ENCODE measurements at places on chromosomes 5 and 9. TPM values are rescaled to one million over a fixed set of nuclear protein-coding genes. Genes with fewer than 3 reads are reported as not detected.

DNA sequence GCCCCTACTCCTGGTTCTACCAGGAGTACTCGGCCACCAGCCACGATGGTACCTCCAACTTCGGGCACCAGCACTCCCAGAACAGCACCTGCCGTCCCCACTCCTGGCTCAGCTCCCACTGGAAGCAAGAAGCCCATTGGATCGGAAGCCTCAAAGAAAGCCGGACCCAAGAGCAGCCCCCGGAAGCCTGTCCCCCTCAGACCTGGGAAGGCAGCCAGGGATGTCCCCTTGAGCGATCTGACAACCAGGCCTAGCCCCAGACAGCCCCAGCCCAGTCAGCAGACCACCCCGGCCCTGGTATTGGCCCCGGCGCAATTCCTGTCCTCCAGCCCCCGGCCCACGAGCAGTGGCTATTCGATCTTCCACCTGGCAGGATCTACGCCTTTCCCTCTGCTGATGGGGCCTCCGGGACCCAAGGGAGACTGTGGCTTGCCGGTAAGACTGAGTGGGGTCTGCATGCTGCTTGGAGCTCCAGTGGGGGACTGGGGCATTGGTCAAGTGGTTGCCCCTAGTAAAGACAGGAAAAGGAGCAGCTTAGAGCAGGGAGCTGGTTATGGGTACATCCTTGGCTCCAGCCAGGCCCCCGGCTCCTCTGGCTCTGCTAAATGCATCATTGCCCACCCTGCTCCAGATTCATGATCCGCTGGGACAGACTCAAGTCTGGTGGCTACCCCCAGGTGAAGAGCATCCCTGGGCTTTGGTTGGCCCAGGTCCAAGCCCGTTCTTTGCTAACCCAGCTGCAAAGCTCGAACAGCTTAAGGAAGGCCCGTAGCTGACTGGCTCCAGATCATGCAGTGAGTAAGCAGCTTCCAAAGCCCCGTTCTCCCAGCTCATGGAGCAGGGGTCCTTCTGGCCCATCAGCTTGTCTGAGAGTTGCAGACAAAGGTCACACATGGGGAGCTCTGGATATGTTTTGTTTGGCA lies 14.0 kb downstream of the COL27A1 start:
- no peak overlapping the region for H3K4me3 ChIP-seq
- no peak for DNase-seq
- H3K27me3 ChIP-seq = no peaks in the 10 kb centered on the region
- peak overlapping the region; percentile 75 for H3K27ac ChIP-seq
- no peaks in the 10 kb centered on the region for H3K36me3 ChIP-seq
- H3K4me1 ChIP-seq = peaks cover 47% of the 10 kb centered on the region

GHR gene
- 0.27 TPM for total RNA-seq

DNA sequence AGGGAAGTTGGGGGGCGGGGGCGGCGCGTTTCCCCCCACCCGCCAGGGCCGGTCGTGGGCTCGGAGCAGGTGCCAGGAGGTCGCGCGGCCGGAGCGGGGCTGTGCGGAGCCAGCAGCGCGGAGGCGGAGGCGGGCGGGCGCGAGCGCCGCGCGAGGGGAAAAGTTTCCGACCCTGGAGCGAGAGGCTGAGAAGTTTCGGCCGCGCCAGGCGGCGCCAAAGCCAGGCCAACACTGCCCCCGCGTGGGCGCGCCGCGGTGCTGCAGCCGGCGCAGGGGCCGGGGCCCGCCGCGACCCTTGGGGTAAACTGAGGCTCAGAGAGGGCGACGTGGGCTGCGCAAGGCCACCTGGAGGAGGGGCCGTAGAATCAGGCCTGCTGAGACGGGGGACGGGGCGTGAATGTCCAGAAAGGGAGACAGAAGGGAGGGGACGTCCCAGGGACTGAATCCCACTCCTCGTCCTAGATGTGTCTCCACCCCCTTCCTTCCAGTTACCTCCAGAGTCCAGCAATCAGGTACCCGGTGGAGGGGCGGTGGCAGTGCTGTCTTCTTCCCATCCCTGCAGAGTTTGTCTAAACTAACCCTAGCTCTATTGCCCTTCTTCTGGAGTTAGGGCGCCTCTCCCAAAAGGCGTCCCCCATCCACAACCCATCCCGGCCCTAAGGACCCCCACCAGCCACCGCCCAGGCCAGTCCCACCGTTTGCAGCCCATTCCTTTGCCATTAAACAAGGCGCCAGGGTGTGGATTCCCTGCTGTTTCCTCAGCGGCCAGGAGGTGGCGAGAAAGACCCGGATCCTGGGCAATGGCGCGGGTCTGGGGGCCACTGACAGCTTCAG lies 10.2 kb downstream of the C9orf50 start:
- peaks cover 3% of the 10 kb centered on the region for H3K27me3 ChIP-seq
- DNase-seq = peak; percentile 83

DNA sequence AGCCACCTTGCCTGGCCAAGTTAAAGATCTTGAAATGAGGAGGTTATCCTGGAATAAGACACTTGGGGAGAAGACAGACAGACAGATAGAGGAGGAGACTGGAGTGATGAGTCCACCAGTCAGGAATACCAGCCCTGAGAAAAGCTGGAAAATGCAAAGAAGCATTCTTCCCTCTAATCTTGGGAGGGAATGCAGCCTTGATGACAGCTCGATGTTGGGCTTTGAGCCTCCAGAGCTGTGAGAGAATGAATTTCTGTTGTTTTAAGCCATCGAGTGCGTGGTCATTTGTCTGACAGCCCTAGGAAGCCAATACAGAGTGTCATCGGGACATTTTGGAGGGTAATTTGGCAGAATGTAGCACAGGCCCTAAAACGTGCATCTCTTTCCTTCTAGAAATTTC lies 199.1 kb upstream of the IER5L start:
- H3K36me3 ChIP-seq = no peaks in the 10 kb centered on the region
- no peak overlapping the region for H3K4me3 ChIP-seq
- H3K27ac ChIP-seq = no peak overlapping the region
- no peaks in the 10 kb centered on the region for H3K27me3 ChIP-seq
- DNase-seq = no peak

SPATA31E1 gene
- 0.21 TPM for total RNA-seq

DNA sequence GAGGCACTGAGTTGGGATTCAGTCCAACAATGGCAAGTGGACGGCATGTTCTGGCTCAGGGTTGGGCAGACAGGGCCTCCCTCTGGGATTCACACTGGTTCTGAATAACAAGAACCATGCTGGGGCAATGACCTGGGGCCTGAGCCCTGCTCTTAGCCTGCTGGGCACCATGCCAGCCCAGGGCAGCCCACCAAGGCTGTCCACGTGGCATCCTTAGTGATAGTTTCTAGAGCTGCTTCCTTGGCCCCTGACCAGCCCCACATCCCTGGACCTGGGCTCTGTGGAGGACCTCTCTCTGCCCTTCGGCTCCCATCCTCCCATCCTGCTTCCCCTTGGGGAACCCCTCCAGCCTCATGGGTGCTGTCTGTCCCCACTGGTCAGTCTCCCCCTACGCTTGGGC lies 22.3 kb upstream of the OLFM1 start:
- H3K36me3 ChIP-seq = peaks cover 6% of the 10 kb centered on the region
- no peak overlapping the region for H3K4me3 ChIP-seq
- H3K27me3 ChIP-seq = peaks cover 66% of the 10 kb centered on the region
- H3K27ac ChIP-seq = no peak overlapping the region

DNA sequence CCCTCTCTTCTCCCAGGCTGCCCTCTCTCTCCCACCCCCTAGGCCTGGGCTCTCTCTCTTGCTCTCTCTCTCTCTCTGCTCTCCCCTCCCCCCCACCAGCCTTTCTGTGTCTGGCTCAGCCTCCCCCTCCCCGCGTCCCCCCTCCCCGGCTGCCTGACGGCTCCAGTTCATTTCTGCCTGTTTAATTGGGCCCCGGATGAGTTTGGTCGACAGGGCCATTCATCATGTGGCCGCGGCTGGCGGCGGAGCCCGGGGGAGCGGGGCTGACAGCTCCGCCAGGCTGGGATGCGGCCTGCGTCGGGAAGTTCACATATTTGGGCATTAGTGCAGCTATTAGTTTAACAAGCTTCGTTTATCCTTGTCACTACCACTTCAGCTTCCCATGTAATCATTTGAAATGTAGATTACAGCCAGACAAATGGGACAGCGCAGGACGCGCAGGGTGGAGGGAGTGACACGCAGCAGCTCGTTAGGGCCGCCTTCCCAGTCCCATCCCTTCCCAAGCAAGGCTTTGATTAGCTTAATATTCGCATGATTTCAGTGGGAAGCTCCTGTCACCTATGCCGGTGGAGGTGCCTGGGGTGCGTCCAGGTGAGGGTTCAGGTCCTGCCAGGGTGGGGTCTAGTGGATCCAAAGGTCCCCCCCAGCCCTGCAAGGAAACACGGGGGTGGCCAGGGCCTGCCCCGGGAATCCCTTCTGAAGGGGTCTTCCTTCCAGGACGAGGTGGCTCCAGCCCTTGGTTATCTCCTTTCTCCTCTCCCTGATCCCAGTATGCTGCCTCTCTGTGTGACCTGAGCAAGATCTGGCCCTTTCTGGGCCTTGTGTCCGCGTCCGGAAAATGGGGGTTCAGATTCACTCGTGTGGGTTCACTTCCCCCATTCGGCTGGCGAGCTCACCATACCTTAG lies 214.8 kb downstream of the PAX5 start:
- H3K27ac ChIP-seq = peak overlapping the region; percentile 69
- peaks cover 45% of the 10 kb centered on the region for H3K4me1 ChIP-seq
- no peaks in the 10 kb centered on the region for H3K36me3 ChIP-seq
- H3K27me3 ChIP-seq = no peaks in the 10 kb centered on the region

HSD17B3 gene
- not detected for total RNA-seq

DNA sequence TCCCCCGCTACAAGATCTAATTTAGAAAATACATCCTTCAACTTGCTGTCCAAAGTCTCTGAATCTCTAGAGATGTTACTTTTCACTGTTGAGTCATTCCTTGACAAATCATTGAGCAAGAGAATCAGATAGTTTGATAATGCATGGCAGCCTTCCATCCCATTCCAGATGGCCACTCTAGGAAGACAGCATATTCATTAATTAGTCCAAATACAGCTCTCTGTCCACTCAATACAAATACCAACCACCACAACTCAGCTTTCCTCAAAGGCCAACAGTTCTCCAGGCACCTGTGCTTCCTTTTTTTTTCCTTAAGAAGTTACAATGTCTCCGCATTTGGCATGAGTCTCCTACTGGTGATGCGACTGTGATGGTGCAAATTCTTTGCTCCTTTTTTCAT lies 72.3 kb downstream of the DROSHA start:
- peaks cover 60% of the 10 kb centered on the region for H3K36me3 ChIP-seq
- no peak overlapping the region for H3K27ac ChIP-seq
- no peaks in the 10 kb centered on the region for H3K27me3 ChIP-seq
- no peak overlapping the region for H3K4me3 ChIP-seq

DNA sequence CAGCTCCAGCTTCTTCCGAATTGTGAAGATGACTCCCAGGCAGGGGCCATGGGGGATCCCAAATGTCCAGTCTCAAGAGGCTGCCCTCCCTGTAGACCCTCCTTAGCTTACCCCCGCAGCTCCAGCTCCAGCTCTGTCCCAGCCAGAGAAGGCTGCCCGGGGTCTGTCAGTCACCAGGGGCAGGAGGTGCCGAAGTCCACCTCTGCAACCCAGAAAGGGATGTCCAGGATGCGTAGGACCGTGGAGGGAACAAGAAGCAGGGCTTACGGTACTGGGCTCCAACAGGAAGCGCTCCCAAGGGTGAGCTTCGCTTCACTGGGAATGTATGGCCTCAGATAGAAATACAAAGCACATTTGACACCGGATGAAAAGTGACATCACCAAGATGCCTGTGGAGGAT lies 6.0 kb downstream of the IPPK start:
- H3K4me1 ChIP-seq = peaks cover 53% of the 10 kb centered on the region
- no peaks in the 10 kb centered on the region for H3K36me3 ChIP-seq
- H3K27me3 ChIP-seq = no peaks in the 10 kb centered on the region
- DNase-seq = no peak
- H3K27ac ChIP-seq = peak overlapping the region; percentile 47

DNA sequence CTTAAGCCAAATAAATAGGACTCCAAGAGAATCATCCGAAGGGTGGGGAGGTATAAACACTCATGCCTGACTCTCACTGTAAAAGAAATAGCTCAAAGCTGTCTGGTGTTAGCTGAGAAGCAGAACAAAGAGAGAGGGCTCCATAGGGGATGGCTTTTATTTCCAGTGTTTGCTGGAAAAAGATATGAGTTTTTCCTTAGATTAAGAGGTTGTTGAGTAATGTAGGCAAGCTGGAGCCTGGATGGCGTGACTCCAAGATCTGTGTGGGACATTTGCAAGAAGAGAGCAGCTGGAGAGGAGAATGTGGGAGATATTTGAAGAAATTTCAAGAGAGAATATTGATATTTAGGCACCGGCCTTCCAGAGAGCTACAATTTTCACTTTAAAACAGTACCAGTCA lies 793.7 kb upstream of the RGMB start:
- no peak for DNase-seq
- no peaks in the 10 kb centered on the region for H3K27me3 ChIP-seq
- no peaks in the 10 kb centered on the region for H3K4me1 ChIP-seq
- H3K27ac ChIP-seq = no peak overlapping the region
- H3K4me3 ChIP-seq = no peak overlapping the region

DNA sequence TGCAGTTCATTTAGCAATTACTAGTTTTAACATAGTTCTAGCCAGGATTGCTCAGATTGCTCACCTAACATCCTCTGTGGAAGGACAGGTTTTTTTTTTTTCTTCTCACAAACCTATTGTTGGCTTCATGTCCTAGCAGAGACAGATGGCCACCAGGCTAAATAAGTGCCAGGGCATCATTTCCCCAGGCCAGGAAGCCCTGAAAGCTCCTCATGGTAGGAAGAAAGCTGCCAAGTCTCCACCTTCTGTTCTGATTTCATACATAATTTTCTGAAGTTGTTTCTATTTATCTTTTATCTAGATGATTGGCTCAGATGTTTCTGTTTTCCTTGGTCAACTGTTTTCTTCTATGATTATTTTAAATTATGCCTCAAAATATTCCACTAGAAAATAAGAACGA lies 31.0 kb downstream of the EFCAB9 start:
- peaks cover 39% of the 10 kb centered on the region for H3K36me3 ChIP-seq
- no peaks in the 10 kb centered on the region for H3K27me3 ChIP-seq
- no peak overlapping the region for H3K4me3 ChIP-seq
- H3K27ac ChIP-seq = no peak overlapping the region

GRCh38 chr9:129413537-129414376 lies 207.1 kb downstream of the C9orf50 start:
- no peaks in the 10 kb centered on the region for H3K27me3 ChIP-seq
- peaks cover 11% of the 10 kb centered on the region for H3K36me3 ChIP-seq
- peak; percentile 98 for DNase-seq

DNA sequence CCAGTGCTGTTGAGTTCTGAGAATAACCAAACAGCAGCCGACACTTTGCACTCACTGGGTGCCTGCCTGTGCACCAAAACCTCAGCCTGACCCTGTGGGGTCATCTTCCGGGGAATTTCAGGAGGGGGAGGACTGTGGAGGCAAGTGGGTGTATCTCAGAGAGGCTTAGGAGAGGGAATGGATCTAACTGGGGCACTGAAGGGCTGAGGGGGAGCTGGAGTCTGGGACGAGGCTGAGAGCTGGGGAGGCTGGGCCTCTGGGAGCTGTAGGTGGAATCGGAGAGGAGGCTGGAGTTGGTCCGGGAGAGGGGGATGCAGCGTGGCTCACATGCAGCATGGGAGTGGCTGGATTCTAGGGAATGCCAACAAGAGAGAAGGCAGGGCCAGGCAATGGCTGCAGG lies 14.9 kb upstream of the ASS1 start:
- no peaks in the 10 kb centered on the region for H3K36me3 ChIP-seq
- H3K27ac ChIP-seq = no peak overlapping the region
- no peak overlapping the region for H3K4me3 ChIP-seq

MYOT gene
- total RNA-seq = not detected

GRCh38 chr9:21023861-21024260 lies 7.6 kb downstream of the HACD4 start:
- H3K27me3 ChIP-seq = no peaks in the 10 kb centered on the region
- DNase-seq = no peak
- H3K4me1 ChIP-seq = no peaks in the 10 kb centered on the region
- peaks cover 18% of the 10 kb centered on the region for H3K36me3 ChIP-seq
